NCI-H1105 treated with DMSO at 0.1 percent for 48 hours (cell line): ENCODE measurements at places on chromosomes 16 and 17.

GRCh38 chr17:40993084-40993483 lies 880 bp downstream of the KRTAP3-3 start:
- no peak for DNase-seq

DNA sequence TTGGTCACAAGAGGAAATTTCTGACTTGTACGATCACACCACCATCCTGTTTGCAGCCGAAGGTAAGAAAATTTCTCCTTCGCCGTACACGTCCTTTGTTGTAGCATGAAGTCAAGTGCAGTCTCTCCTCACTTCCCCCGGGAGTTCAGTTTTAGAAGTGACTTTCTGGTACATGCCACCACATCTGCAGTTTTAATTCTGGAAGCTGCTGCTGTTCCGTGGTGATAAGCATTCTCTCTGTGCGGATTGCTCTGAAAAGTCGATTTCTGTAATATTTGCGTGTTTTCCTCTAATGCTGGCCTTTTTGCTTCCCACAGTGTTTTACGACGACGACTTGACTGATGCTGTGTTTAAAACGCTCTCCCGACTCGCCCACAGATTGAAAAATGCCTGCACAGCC lies 20.6 kb downstream of the METTL22 start:
- DNase-seq = no peak

GRCh38 chr16:30565526-30565925 lies 6.0 kb downstream of the ZNF688 start:
- DNase-seq = no peak

- DNase-seq = no peak
Measured at GRCh38 chr17:16442141-16442540, 26.8 kb downstream of the TRPV2 start.

DNA sequence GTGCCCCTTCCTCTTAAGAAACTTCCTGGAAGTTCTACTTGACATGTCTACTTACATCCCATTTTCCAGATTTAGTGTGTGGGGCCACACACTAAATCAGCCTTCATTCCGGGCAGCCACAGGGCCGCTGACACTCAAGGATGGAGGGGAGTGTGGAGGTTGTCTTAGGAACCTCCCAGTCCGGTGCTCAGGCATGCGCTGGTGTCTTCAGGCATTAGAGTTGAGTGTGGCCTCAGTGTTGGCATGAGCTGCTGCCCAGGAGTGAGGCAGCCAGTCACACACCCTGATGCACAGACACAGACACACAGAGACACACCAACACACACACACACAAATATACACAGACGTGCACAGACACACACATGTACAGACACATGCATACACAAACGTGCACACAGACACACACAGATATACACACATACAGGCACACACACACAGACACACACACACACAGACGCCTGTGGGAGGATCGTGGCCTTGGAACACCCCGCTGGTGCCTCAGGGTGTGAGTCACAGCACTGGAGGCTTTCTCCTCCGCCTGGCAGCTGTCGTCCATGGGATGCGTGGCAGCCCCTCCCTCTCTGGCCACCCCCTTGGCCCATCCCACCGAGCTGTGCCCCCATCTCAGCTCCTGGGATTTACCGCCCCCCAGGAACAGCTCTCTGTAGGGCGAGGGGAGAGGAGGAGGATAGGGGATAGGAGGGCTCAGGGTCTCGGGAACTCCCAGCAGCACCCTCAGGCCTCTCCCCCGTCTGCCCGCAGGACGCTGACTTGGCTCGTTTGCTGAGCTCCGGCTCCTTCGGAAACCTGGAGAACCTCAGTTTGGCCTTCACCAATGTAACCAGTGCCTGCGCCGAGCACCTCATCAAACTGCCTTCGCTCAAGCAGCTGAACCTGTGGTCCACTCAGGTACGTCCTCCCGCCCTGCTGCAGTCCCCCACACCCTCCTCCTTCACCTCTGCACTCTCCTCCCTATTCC lies 75.6 kb upstream of the PLCG2 start:
- DNase-seq = no peak

DNA sequence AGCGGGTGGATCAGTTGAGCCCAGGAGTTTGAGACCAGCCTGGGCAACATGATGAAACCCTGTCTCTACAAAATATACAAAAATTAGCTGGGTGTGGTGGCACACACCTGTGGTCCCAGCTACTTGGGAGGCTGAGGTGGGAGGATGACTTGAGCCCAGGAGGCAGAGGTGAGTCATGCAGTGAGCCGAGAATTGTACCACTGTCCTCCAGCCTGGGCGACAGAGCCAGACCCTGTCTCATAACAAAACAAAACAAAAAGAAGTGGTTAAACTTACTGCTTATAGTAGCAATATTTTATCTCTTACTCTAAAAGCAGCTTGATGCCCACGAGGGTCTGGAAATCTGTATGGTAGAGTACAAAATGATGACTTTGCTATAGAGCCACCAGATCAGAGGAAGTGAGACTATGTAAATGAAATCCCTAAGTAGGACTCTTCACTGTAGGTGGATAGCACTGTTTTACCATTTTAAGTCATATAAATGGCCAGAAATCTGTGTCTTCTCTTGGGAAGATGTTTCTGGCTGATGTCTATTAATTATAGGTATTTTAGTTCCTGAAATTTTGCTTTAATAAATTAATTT lies 60.4 kb upstream of the MRC2 start:
- DNase-seq = no peak

- DNase-seq = no peak
Measured at GRCh38 chr17:62062302-62062701, 2.8 kb downstream of the MED13 start.

DNA sequence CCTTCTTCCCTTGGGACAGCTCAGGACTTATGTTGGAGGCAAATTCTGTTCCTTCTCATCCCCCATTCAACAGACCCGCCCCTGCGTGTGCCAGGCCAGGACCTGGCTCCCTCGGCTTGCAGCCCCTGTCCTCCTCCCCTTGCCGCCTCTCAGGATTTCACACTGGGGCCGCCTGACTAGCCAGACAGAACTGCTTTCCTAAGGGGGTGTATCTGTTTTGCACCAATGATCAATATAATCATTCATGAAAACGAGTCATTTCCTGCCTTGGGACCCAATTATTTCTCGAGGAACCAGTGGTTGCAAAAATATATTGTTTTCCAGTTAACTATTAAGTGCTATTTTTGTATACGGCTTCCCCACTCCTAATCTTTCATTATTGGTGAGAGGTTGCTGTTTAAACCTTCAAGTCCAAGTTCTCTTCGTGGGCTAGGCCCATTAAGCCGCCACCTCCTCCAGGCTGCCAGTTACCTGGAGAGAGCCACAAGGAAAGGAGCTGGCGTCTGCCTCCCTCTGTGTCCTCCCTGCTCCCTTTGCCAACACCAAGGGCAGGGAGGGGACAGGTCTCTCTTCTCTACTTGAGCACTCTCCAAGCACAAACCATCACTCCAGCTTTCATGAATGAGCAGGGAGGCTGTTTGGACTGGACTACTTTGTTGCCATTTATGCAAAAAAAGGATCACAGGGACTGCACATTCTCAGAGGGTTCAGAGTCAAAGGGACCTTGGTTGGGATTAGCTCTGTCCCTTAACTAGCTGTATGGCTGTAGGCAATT lies 8.9 kb downstream of the DCAKD start:
- no peak for DNase-seq

GRCh38 chr17:52026075-52026474 lies 132.4 kb downstream of the CA10 start:
- DNase-seq = no peak

DNA sequence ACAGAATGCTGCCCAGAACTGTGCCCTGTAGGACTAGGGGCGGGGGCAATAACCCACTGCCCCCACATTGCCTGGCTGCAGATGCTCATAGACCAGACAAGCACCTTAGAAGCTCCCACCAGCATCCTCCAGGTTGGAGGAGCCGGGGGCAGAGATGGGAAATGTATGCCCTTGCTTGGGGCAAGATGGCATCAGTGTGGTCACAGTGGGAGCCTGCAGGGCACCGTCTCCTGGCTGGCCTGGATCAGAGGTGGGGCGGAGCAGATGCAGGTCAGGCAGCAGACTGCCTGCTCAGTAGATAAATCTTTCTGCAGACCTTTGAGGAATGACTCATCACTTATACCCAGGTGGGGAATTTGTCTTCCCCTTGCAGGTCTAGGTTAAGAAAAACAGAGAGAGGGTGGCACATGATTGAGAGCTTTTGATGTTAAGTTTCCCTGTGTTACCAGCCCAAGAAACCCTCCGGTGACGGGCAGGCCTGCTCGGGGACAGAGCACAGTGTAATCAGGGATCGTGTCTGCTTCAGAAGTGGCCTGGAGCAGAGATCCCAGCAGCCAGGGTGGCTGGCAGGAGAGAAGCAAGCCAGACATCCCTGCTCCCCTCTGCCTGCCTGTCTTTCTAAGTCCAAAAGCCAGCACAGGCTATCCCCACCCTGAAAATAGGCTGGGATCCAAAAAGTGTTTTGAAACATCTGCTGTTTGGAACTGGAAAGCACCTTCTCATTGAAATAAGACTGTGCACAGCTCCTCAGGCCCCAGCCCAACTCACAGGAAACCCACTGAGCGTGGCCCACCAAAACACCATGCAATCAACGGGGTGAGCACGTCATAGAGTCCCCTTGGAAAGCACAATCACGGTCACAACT lies 50.7 kb upstream of the RPL38 start:
- no peak for DNase-seq

GRCh38 chr16:75250089-75250808 lies 1.2 kb downstream of the BCAR1 start:
- no peak for DNase-seq

GRCh38 chr17:29771546-29771945 lies 148.8 kb upstream of the CORO6 start:
- no peak for DNase-seq

DNA sequence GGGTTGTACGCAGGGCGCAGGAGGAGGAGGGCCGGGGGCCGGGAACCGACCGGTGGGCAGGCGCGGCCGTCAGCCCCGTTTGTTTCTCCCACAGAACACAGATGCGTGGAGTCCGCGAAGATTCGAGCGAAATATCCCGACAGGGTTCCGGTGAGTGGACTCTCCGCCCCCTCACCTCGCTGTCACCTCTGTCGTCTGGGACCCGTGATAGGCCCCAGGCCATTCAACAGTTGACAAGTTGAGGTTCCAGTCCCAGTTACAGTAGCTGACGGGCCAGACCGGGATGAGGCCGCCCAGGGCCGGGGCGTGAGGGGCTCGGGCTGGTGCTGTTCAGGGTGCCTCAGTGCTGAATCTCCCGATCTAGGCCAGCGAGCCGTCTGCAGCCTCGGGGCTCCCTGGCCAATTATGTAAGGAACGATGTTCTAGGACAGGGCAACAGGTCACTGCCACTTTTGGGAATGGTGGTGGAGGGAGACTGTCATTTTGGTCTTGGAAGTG lies 628 bp downstream of the GABARAPL2 start:
- DNase-seq = no peak

DNA sequence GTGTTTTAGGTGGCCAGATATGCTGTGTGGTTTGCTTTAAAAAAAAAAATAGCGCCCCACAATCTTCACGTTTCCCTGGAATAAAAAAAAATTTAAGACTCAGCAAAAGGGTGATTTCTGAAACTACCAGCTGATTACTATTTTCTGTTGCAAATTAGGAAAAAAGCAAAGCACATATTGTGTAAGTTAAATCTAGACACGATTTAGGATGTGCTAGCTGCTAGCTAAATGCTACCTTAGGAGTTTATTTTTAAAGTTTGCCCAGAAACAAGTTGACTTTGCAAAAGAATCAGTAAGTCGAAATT lies 944 bp upstream of the MARF1 start:
- no peak for DNase-seq

- no peak for DNase-seq
Measured at GRCh38 chr17:57462007-57462579, 205.8 kb downstream of the MSI2 start.
